Left kidney (tissue), 8 donors: ENCODE measurements at places on chromosomes 2 and 18. TPM values are rescaled to one million over a fixed set of nuclear protein-coding genes. Genes with fewer than 3 reads are reported as not detected.
A peak's percentile ranks its signal among the peaks of the same experiment; 100 is the strongest.

The CNTNAP5 gene
- polyA plus RNA-seq, result 0.03 TPM

GRCh38 chr2:231854616-231855125 is 68.4 kb downstream of the COPS7B start:
- no peak for DNase-seq

GRCh38 chr18:77068321-77069312 is 64.0 kb downstream of the MBP start:
- no peak for DNase-seq

The DCDC2C gene
- 0.65 TPM for polyA plus RNA-seq

The SCTR gene
- 16.1 TPM for polyA plus RNA-seq

GRCh38 chr18:35491700-35492077 is 6.1 kb downstream of the INO80C start:
- no peak for DNase-seq

GRCh38 chr2:33073018-33073417 is 126.3 kb downstream of the LTBP1 start:
- DNase-seq, result no peak

The SAG gene
- 0.13 TPM for polyA plus RNA-seq

The BMP10 gene
- polyA plus RNA-seq, result not detected

GRCh38 chr2:170493426-170494097 is 221.6 kb upstream of the SP5 start:
- DNase-seq, result no peak

DNA sequence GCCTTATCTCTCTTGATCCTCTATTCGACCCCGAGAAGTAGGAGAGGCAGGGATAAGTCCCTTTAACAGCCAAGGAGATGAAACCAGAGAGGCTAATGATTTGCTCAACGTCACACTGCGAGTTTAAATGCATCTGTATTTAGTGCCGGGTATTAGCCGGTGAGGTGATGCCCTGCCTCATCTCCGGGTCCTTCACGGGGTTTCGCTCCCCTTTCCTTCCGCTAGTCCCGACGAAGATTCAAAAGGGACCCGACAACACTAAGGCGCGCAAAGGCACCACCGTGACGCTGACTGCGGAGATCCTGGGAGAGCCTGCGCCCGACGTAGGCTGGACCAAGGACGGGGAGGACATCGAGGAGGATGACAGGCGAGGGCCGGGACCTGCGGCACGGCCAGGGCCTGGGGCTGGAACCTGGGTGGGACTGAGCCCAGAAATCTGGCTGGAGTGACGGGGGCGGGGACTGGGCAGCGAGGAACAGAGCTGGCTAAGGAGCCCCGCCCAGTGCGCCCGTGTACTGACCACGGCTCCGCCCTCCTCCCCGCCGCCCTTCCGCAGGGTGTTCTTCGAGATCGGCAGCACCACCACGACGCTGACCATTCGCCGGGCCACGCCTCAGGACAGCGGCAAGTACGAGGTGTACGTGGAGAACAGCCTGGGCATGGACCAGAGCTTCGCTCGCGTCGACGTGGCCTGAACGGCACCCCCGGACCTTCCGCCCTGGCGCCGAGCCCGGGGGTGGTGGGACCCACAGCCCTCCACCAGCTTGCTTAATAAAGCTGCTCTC is 1.0 kb upstream of the GMPPA start:
- DNase-seq, result no peak

DNA sequence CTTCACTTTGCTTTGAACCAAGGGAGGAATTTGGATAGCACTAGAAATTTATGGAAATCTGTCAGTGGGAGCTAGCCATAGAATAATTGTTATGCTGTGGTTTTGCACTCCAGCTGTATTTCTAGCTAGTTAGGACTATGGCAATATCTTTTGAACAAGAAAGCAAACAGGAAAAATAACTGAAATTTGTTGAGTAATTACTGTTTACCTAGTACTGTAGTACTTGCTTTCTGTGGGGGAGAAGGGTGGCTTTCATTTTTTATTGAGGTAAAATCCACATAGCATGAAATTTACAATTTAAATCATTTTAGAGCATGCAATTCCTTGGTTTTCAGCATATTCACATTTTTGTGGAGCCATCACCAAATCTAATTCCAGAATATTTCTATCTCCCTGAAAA is 28.4 kb downstream of the MBD5 start:
- DNase-seq, result no peak

DNA sequence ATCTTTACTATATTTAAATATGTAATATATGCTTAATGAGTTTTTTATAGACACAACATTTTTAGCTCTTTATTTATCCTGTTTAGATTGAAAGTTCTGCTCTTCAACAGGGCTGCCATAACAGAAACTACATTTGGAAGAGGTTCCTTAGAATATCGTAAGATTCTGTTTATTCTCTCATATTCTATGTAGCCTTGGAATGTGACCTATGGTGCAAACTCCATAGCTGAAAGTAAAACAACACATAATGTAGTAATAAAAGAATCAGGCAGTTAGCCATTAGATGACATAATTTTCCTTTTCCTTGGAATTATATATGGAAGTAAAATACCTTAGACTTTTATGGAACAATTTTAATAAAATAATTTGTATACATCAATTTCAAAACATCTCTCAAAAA is 91.3 kb downstream of the ZNF804A start:
- no peak for DNase-seq

DNA sequence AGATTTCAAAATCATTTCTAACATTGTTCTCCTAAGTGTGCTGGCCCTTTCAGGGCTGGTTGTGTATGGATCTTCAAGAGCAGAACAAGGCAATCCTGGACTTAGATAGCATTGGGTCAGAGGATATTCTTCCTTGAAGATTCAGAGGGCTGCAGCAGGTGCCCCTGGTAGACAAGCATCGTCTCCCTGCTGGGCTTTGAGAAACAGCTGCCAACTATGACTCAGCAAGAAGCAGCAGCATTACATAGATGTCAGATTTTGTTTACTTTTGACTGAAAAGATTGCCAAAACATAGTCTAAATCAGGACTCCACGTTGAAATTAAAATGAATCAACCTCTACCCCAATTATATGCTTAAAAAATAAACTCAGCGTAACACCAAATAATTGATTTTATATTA is 618.8 kb downstream of the SOCS6 start:
- no peak for DNase-seq

GRCh38 chr18:59155153-59155552 is 15.5 kb downstream of the SEC11C start:
- DNase-seq, result no peak

DNA sequence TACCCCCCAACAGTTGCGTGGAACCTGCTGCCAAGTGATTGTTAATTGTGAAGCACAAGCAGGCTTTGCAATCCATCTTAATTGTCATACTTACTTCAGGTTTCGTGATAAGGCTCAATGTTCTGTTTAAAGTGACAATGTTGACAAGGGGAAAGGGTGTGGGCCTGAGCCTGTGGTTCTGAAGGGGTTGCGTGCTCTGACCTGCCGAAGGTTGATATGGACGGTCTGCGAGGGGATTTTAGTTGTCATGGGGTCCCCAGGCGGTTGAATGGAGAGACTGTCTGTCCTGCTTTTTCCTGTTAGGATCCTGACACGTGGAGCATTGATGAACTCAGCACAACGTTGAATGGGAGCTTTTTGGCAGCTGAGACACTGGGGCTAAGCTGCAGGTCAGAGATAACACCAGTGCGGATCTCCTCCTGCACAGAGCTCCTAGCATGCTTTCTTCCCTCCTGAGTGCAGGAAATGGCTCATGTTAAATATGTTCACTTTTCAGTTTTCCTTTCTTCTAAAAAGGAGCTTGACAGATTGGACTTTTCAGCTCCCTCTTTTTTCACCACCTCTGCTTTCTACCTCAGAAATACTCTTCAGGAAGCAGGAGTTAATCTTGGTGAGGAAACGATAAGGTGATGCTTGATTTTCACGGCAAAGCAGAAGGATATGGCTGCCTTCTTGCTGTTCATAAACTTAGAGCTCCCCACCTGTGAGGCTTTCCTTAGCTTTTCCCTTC is 62.9 kb upstream of the ZEB2 start:
- no peak for DNase-seq

The FHL2 gene
- 26.7 TPM for polyA plus RNA-seq

DNA sequence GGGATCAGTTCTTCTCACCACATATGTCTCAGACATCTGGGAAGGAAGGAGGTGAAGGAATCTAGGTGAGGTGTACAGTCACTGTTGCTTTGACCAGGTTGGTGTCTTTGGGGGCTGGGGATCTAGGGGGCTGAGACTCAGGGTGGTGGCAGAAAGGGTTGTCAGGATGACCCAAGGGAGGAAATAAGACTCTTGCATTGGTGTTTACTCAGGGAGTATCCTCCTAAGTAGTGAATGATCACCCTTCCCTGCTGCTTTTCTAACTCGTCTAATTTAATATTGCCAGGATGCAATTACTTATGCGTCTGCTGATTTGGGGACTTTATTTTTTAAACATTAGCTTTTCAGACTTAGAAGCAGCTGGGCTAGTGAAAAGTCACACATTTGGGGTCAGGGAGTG is 127.8 kb upstream of the SIX3 start:
- DNase-seq, result no peak

GRCh38 chr2:1986598-1986997 is 242.3 kb upstream of the PXDN start:
- no peak for DNase-seq

GRCh38 chr2:231931481-231931915 is 5.3 kb upstream of the NPPC start:
- no peak for DNase-seq

DNA sequence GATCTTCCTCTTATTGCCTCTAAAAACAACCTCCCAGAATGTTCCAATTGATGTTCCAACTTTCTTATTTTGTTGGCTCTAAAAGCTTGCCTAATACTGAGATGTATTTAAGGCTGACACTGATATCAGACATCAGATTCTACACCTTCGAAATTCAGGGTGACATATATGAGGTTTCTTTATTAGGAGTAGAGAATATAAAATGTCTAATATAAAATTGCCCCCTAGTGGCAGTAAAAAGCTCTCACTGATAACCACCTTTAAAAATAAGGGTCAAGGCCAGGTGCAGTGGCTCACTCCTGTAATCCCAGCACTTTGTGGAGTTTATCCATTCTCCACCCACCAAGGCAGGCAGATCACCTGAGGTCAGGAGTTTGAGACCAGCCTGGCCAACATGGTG is 789.7 kb upstream of the SLC39A10 start:
- peak; percentile 6 for DNase-seq

GRCh38 chr2:100941646-100942240 is 60.3 kb upstream of the RPL31 start:
- no peak for DNase-seq

The EMILIN1 gene
- polyA plus RNA-seq, result 57.7 TPM

The GULP1 gene
- polyA plus RNA-seq, result 67.8 TPM

The GAL3ST2 gene
- 0.76 TPM for polyA plus RNA-seq

The AGPS gene
- polyA plus RNA-seq, result 50.5 TPM

The GDF7 gene
- polyA plus RNA-seq, result 2.6 TPM

The ELOA2 gene
- polyA plus RNA-seq, result not detected

The SCYGR4 gene
- polyA plus RNA-seq, result not detected

The FOSL2 gene
- polyA plus RNA-seq, result 24.8 TPM

DNA sequence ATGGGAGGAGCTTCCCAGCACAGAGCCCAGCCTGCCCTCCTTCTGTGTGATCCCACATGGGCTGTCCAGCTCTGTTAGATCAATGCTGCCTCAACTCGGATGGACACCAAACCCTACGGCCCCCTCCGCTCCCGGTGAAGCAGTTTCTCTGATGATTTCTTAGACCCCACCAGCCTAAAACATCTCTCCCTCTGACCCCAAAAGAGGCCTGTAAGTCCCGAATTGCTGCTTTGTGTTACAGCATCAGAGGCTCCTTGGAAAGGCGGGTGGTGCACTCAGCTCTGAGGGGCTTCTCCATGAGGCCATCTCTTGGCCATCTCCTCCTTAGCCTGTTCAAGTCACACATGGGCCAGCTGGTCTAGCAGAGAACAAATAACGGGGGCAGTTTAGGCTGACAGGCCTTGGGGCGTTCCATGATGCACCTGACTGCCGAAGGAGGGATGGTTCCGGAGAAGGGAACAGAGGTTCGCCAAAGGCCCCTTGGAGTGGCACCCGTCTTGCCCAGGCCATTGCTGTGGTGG is 240.7 kb downstream of the SH3RF3 start:
- DNase-seq, result no peak

The EVX2 gene
- not detected for polyA plus RNA-seq

The FKBP7 gene
- 58.0 TPM for polyA plus RNA-seq

The IL36G gene
- polyA plus RNA-seq, result 0.67 TPM

DNA sequence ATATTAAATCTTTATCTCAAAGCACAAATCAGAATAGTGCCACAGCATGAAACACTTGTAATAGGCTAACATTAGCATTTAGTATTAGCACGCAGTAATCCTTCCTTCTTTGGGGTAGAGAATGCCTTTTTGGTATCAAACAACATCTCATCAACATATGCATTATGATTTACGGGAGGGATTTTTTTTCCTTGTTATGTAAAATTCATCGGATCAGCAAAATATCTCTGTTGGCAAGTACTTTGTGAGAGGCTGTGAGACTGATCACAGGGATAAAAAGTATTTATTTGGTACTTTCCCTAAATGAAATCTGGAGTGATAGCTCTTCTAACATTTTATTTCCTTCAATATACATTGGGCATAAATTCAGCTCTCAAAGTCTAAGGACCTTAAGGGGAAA is 68.4 kb upstream of the TMEM178A start:
- no peak for DNase-seq

The GRB14 gene
- polyA plus RNA-seq, result 62.5 TPM

DNA sequence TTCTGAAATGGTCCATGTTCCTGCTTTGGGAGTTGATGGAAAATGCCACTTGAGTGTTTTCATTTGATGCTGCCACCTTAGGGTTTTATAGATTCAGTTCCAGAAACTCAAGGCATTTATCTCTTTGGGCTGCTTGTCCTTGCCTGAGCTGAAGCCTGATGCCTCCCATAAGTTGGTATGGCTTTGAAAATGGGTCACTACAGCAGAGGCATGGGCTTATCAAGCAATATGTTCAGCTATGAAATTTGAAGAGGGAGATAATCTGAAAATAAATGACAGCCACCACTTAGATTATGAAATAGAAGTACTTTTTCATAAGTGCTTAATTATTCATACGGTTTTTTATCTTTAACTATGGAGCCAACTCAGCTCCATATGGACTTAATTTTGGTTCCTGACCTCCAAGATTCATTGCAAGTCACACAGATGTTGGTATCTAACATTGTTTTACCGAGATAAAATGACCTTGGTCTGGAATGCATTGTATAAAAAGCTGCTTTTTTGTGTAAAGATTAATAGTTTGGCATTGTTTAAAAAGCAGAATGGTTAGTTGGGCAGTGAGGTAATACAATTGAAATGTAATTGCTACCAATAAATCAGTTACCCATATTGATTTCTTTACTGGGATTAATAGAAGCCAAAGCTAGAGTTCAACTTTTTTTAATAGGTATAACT is 4.5 kb downstream of the SLC14A1 start:
- no peak for DNase-seq

The POTEC gene
- 0.03 TPM for polyA plus RNA-seq

The CROCC2 gene
- 0.10 TPM for polyA plus RNA-seq

DNA sequence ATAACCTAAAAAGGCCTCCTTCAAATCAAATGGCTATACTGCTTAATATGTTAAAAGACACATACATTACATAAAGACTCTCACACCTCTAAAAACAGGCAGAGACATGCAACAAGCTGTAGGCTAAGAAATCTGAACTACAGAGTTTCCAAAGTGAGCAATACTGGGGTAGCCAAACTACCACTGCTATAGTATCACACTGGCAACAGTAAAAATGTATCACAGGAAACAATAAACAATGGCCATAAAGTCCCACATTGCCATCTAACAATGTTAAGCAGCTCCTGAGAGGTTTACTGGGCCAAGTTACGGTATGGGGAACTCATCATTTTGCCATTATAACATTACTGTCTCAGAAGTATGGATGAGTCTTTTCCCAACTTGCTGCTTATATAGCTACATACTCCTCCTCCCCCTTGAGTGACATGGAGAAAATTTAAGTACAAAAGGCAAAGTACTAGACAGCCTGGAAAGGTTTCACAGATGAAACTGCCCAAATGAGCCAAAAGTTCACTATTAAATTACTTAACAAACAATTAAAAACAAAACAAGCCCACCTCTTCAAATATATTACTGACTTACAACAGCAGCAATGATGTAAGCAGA is 50.3 kb downstream of the SS18 start:
- no peak for DNase-seq
